ENCODE measurements at places on chromosomes 12 and 14. TPM values are rescaled to one million over a fixed set of nuclear protein-coding genes. Genes with fewer than 3 reads are reported as not detected.

- no peaks in the 10 kb centered on the region for H3K4me1 ChIP-seq
- peak within 1 kb of the TSS; percentile 87 for H3K4me3 ChIP-seq
- peak; percentile 57 for DNase-seq
- no peaks in the 10 kb centered on the region for H3K36me3 ChIP-seq
- H3K27me3 ChIP-seq, result peaks cover 11% of the 10 kb centered on the region
Measured at GRCh38 chr14:96038920-96039632, at the start of gene C14orf132. C14orf132 (plus strand) TSS chr14:96039362; CDS start chr14:96039501, 139 bp downstream.

- H3K4me3 ChIP-seq, result no peak overlapping the region
- H3K36me3 ChIP-seq, result no peaks in the 10 kb centered on the region
- no peak for DNase-seq
- H3K27ac ChIP-seq, result peak overlapping the region; percentile 42
Measured at GRCh38 chr12:124737772-124738635, 125.7 kb downstream of the SCARB1 start.

The OS9 gene
- 220 TPM for total RNA-seq

- peaks cover 23% of the 10 kb centered on the region for H3K4me1 ChIP-seq
- H3K27ac ChIP-seq, result no peak overlapping the region
- no peak for DNase-seq
- H3K27me3 ChIP-seq, result no peaks in the 10 kb centered on the region
Measured at GRCh38 chr12:95225645-95226212, 8.1 kb downstream of the VEZT start.

The OAS2 gene
- total RNA-seq, result 0.41 TPM

DNA sequence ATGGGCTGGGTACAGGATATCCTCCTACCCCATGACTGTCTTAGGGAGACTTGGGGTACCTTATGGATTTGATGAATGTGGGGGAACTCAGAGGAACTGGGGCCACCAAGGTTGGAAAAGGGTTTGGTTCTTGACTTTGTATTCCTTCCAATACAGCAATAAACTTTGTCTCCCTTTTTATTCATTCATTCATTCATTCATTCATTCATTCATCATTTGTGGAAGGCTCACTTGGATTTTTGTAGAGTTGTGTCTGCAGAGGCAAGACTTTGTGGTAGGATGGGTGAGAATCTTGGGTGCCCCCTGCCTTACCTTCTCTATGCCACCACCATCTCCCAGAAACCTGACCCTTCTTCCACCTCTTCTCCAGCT, 21.1 kb downstream of the SOAT2 start:
- peaks cover 12% of the 10 kb centered on the region for H3K4me1 ChIP-seq
- DNase-seq, result no peak
- H3K36me3 ChIP-seq, result no peaks in the 10 kb centered on the region
- H3K4me3 ChIP-seq, result no peak overlapping the region
- H3K27ac ChIP-seq, result no peak overlapping the region

DNA sequence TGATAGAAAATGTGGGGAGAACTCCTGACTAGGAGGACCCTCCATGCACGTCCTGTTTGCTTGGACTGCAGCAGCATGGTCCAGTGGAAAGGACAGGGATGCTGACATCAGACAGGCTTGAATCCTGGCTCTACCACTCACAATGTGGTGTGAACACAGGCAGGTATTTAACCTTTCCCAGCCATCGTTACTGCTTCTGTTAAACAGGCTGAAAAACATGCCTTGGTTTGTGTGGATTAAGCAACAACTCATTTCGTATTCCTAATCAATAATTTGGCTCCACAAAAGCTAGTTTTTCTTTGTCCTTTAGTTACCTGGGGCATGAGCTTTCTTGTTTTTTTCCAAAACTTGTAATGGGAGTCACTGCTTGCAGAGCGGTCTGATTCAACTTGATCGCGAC, 41.0 kb downstream of the APPL2 start:
- peaks cover 51% of the 10 kb centered on the region for H3K36me3 ChIP-seq
- peaks cover 22% of the 10 kb centered on the region for H3K27me3 ChIP-seq

The FBLN5 gene
- total RNA-seq, result 0.26 TPM

DNA sequence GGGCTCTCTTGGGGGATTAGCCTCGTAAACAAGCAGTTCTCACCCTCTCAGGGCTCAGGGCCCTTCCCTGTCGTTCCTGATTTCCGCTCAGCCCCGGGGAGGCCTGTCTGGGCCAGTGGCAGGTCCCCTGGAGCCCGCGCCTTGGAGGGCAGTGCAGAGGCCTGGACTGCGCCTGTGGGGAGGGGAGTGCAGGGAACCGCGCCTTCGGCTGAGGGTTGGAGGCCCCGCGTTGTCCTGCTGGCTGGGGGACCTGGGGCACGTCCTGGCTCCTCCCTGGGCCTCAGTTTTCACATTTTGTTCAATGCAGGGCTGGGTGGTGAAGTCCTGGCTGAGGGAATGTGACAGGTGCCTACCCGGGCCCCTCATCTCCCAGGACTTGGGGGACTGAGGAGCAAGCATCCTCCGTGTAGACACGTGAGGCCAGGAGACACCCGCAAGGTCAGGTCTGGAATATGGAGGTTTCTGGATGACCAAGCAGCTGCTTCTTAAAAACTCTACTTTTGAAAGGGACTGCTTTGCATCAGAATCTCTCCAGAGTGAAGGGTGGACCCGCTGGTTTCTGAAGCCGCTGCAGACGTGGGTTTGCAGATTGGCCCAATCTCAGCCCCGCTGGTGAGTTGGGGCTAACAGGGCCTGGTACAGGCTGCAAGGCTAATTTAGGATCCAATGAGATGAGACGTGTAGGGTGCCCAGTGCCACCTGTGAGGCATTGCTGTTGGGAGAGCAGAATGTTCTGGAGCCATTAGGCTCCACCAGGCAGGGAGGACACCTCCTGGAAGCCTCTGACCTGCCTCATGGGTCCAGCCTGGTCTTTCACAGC, 80.2 kb downstream of the KIF26A start:
- no peak for DNase-seq
- H3K4me1 ChIP-seq, result no peaks in the 10 kb centered on the region
- H3K36me3 ChIP-seq, result no peaks in the 10 kb centered on the region
- H3K4me3 ChIP-seq, result no peak overlapping the region
- H3K27ac ChIP-seq, result no peak overlapping the region

- H3K36me3 ChIP-seq, result no peaks in the 10 kb centered on the region
- H3K27ac ChIP-seq, result no peak overlapping the region
- H3K4me3 ChIP-seq, result no peak overlapping the region
- H3K27me3 ChIP-seq, result peaks cover 16% of the 10 kb centered on the region
Measured at GRCh38 chr14:92449404-92450181, 64.0 kb upstream of the RIN3 start.

DNA sequence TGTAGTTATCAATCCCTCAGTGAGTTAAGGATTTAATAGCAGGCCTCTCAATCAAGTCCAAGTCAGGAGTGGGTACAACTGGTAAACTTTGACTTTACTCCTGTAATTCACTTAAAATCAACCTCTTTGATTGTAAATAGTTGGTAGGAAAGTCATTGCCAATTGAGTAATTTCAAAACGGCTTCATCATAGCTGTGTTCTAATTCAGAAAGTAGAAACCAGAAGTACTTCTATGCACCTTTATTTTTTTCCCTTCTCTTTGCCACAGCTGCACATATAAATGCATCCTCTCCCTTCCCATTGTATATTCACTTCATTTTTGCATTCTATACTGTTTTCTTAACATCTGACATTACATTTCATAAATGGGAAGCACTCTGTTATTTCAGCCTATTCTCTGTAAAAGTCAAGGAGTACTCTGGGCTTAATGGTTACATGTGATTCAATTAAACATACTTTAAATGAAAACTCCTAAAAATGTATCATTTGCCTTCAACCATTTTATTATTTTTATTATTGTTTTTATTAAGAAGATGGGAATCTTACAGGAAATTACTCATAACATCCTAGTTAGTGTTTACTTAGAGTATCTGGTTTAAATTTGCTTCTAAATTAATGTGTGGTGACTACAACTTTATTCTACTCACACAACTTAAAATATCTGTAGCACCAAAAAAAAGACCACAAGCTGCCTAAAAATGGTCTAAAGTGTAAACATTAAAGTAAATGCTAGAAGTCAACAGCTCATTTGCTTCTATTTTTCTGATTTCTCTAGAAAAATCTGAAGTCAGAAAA, 171.2 kb downstream of the CEP128 start:
- H3K27ac ChIP-seq, result no peak overlapping the region
- no peaks in the 10 kb centered on the region for H3K36me3 ChIP-seq
- peaks cover 2% of the 10 kb centered on the region for H3K27me3 ChIP-seq
- no peak for DNase-seq
- H3K4me3 ChIP-seq, result no peak overlapping the region

DNA sequence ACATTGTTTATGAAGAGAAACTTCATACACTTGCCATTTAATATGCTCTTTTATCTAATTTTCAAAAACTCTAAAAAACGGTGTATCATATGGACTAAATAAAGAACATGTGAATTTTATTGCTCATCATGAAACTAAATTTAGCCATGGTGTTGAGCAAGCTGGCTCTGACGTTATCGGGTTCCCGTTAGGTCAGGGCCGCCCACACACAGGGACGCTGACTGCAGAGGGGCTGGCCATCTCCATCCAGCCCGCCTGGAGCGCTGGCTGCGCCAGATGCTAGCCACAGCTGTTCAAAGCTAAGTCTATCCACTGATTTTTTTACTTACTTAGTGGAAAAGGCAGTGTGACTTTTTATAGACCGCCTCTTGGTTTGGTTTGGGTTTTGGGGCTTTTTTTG, 36.5 kb upstream of the DYNC1H1 start:
- H3K4me1 ChIP-seq, result no peaks in the 10 kb centered on the region
- no peaks in the 10 kb centered on the region for H3K36me3 ChIP-seq
- H3K27me3 ChIP-seq, result no peaks in the 10 kb centered on the region
- H3K4me3 ChIP-seq, result no peak overlapping the region

- no peak overlapping the region for H3K4me3 ChIP-seq
- no peaks in the 10 kb centered on the region for H3K36me3 ChIP-seq
- H3K27ac ChIP-seq, result no peak overlapping the region
- peaks cover 12% of the 10 kb centered on the region for H3K27me3 ChIP-seq
- peak; percentile 57 for DNase-seq
Measured at GRCh38 chr12:54294152-54294952, 6.5 kb downstream of the NFE2 start.

GRCh38 chr14:55562135-55562534, 17.9 kb upstream of the KTN1 start:
- no peak overlapping the region for H3K4me3 ChIP-seq
- no peak for DNase-seq
- no peaks in the 10 kb centered on the region for H3K36me3 ChIP-seq

DNA sequence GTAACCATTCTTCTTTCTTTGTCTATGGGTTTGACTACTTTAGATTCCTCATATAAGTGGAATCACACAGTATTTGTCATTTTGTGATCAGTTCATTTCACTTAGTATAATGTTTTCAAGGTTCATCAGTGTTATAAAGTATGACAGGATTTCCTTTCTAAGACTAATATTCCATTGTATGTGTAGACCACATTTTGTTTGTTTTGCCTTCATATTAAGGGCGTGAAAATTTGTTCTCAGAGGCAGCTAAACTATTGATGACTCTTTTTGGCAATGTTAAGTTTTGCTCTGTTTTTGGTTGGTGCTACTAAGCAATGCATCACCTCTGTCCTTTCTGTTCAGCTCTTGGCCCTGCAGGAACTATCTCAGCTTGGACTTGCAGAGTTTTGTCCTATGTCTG, 1.7 kb upstream of the KLRG1 start:
- no peak for DNase-seq
- H3K4me1 ChIP-seq, result peaks cover 13% of the 10 kb centered on the region
- no peak overlapping the region for H3K27ac ChIP-seq
- H3K4me3 ChIP-seq, result no peak overlapping the region
- H3K36me3 ChIP-seq, result no peaks in the 10 kb centered on the region

DNA sequence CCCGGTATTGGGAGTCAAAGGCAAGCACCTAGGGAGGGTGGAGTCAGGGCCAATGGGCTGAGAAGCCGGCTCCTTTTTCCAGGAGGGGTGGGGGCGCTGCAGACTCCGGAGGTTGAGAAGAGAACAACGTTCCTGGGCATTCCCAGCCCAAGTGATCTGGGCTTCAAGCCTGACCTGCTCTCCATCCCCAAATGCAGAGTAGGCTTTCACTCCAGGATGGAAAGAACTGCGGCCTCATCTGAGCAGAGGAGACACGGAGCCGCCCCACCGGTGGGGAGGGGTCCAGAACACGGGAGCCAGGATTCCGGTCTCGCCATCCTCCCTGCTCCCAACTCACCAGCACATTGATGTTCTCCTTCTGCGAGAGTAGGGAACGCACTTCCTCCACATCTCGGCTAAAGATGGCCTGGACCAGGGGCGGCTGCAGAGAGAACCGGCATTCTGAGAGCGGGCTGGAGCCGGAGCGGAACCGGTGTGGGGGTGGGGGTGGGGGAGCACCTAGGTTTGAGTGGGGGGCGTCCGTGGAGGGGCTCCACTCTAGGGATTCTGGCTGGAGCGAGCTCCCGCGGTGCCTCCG, 605 bp downstream of the ANKRD52 start:
- peak overlapping the region; percentile 94 for H3K4me3 ChIP-seq
- peaks cover 14% of the 10 kb centered on the region for H3K4me1 ChIP-seq
- H3K36me3 ChIP-seq, result peaks cover 24% of the 10 kb centered on the region
- H3K27me3 ChIP-seq, result peaks cover 9% of the 10 kb centered on the region

The HELB gene
- total RNA-seq, result 3.7 TPM

DNA sequence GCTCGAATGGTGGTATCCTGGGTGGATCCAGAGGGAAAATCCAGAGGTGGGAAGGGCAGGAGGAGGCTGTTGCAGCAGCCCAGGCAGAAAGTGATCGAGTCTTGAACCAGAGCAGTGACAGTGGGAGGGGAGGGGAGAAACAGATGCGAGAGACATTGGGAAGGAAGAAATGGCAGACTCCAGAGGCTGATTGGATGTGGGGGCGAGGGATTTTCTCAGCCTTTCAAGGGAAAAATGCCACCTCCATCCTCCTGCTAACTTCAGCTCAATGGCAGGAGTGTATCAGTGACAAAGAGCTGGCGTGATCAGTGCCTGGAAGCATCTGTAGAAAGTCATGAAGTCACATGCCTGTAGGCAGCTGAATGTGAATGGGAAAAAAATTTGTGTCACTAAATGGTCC, 38.6 kb upstream of the NRXN3 start:
- no peak for DNase-seq
- peaks cover 2% of the 10 kb centered on the region for H3K27me3 ChIP-seq
- H3K4me1 ChIP-seq, result no peaks in the 10 kb centered on the region
- no peak overlapping the region for H3K27ac ChIP-seq
- no peak overlapping the region for H3K4me3 ChIP-seq

The SLC38A6 gene
- total RNA-seq, result 10.1 TPM

DNA sequence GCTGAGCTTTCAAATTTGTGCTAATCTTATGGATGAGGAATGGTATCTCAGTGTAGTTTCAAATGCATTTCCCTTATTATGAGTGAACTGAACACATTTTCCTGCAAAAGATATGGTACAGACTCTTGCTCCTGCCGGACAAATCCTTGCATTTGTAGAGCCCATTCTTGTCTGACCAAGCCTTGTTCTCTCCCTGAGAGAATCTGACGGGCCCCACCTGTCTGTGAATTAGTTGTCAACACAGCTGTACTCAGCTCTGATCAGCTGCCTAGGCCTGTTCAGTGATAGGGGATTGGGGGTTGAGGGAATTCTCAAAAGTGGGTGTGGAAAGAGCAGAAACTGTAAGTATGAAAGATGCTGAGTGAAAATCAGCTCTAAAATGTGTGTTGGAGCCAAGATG, 42.8 kb upstream of the SCN8A start:
- H3K27me3 ChIP-seq, result no peaks in the 10 kb centered on the region
- DNase-seq, result no peak
- H3K4me3 ChIP-seq, result no peak overlapping the region

The PSMC1 gene
- 105 TPM for total RNA-seq

The RBMS2 gene
- 122 TPM for total RNA-seq

The FAIM2 gene
- not detected for total RNA-seq

The NPFF gene
- total RNA-seq, result not detected

GRCh38 chr12:38350342-38351174, 34.0 kb downstream of the ALG10B start:
- H3K27me3 ChIP-seq, result no peaks in the 10 kb centered on the region
- H3K4me3 ChIP-seq, result no peak overlapping the region

GRCh38 chr12:48788854-48789775, at the start of gene ADCY6:
ADCY6 (minus strand) TSS chr12:48789089; CDS start chr12:48783434, 5,655 bp downstream.
- H3K27me3 ChIP-seq, result peaks cover 8% of the 10 kb centered on the region
- H3K4me3 ChIP-seq, result peak within 1 kb of the TSS; percentile 97
- H3K27ac ChIP-seq, result peak within 1 kb of the TSS; percentile 61
- peak; percentile 68 for DNase-seq
- no peaks in the 10 kb centered on the region for H3K36me3 ChIP-seq

Data from endothelial cell (in vitro differentiated cells).